ENCODE measurements at places on chromosomes 16 and 17.
A peak's percentile ranks its signal among the peaks of the same experiment; 100 is the strongest.

DNA sequence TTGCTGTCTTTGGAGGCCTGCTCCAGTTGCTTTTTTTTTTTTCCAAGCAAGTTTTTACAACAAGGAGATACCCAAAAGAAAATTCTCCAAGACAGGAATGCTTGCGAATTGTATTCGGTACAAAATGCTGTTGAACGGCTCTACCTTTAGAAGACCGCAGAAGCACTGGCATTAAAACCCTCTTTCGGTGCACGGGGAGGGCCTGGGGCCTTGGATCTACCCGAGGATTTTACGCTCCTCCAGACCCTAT lies 1.3 kb upstream of the HELZ start:
- DNase-seq, result no peak

GRCh38 chr17:39818358-39819000 lies 45.6 kb downstream of the IKZF3 start:
- DNase-seq, result peak; percentile 60

DNA sequence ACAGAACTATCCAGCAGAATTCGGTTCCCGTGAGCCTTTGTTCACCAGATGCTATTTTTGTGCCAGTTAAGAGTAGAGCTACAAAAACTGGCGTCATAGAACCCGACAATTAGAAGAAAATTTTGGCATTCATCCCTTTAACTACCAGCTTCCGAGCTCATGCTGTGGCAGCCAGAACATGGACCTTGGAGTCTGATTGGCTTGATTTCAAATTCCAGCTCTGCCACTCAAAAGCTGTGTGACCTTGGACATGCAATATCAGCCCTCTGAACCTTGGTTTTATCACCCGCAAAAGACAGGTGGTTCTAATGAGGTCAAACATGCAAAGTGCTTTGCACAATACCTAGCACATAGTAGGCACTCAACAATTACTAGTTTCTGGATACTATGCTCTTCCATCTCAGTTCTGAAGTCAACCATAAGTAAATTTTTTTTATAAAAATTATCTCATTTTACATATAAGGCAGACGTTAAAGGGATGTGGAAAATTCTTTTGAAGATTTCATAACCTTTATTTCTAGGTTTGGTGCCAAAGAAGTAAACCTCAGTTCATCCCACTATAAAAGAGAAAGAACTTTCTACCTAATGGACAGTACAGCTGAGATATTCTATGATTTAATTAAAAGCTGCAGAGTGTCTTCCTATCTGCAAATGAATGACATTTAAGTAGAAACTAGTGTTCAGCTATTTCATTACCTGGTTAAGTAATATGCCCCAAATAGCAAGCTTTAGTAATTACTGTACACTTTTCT lies 331.5 kb downstream of the HAPSTR1 start:
- DNase-seq, result no peak

DNA sequence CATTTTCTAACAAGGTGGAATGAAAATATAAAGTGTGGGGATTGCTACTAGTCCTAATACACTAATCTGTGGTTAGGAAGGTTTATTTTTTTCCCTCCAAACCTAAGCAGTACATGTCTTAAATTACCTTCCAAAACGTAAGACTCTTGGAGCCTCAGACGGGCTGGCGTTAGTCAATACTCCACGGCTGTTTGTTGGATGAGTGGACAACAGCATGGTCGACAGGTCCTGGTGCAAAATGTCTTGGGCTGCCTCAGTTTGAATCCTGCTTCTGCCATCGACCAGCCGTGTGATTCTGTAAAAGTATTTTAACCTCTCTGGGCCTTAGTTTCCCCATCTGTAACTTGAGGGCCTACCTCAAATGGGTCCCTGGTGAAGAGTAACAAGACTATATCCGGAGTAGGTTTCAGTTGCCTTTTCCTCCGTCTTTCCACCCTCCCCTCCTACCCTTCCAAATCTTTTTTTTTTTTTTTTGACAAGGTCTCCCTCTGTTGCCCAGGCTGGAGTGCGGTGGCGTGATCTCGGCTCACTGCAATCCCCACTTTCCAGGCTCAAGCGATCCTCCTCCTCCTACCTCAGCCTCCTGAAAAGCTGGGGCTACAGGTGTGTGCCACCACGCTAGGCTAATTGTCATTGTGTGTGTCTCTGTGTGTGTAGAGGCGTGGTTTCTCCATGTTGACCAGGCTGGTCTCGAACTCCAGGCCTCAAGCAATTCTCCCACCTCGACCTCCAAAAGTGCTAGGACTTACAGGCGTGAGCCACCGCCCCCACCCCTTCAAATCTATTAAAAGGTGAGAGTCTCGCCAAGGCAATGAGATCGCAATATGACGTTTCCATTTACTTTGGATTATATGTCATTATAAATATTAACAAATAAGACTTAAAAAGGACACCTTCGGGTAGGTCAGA lies 5.8 kb downstream of the SCGB1C2 start:
- no peak for DNase-seq

- no peak for DNase-seq
These were observed 180.1 kb downstream of the HS3ST3A1 start for GRCh38 chr17:13421581-13422130.

DNA sequence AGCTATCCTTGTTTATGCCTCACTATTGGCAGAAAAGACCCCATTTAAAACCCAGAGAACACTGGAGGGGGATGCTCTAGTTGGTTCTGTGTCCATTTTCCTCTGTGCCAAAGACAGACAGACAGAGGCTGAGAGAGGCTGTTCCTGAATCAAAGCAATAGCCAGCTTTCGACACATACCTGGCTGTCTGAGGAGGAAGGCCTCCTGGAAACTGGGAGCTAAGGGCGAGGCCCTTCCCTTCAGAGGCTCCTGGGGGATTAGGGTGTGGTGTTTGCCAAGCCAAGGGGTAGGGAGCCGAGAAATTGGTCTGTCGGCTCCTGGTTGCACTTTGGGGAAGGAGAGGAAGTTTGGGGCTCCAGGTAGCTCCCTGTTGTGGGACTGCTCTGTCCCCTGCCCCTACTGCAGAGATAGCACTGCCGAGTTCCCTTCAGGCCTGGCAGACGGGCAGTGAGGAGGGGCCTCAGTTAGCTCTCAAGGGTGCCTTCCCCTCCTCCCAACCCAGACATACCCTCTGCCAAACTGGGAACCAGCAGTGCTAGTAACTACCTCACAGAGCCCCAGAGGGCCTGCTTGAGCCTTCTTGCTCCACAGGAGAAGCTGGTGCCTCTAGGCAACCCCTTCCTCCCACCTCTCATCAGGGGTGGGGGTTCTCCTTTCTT lies 56.1 kb downstream of the IGF2BP1 start:
- no peak for DNase-seq

DNA sequence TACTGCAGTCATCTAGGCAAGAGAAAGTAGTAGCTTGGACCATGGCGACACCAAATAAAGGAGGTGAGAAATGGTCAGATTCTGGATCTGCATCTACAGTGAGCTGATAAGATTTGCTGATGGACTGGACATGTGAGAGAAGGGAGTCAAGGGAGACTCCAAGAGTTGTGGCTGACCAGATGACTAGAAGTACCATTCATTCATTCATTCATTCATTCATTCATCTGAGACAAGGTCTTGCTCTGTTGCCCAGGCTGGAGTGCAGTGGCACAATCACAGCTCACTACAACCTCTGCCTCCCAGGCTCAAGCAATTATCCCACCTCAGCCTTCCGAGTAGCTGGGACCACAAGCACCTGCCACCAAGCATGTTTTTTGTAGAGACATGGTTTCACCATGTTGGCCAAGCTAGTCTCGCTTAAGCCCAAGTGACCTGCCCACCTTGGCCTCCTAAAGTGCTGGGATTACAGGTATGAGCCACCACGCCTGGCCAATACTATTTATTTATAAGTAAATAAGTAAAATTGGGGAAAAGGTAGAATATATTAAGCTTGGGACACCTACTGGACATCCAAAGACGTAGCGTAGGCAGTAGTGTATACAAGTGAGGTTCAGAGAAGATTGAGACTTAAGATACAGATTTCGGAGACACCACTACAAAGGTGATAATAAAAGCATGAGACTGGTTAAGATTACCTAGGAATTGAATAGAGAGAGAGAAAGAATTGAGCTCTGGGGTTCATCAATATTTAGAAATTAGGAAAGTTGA lies 15.7 kb upstream of the RNF43 start:
- DNase-seq, result no peak
